ENCODE measurements at places on chromosomes 12 and 14.

GRCh38 chr12:8120072-8120713 is 3.2 kb upstream of the CLEC4A start:
- no peak for DNase-seq

DNA sequence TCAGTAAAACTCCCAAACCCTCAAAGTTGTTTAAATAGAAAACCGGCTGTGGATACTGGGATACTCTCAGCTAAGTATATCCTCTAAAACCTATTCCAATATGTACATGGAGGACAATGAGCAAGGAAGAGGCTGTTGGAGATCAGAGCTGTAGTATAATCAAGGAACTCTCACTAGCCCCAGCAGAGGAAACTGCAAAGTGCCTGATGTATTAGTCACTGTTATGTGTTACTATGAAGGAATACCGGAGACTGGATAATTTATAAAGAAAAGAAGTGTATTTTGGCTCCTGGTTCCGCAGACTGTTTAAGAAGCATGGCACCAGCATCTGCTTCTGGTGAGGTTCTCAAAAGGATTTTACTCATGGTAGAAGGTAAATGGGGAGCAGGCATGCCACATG is 65.6 kb upstream of the RPL10L start:
- no peak for DNase-seq

DNA sequence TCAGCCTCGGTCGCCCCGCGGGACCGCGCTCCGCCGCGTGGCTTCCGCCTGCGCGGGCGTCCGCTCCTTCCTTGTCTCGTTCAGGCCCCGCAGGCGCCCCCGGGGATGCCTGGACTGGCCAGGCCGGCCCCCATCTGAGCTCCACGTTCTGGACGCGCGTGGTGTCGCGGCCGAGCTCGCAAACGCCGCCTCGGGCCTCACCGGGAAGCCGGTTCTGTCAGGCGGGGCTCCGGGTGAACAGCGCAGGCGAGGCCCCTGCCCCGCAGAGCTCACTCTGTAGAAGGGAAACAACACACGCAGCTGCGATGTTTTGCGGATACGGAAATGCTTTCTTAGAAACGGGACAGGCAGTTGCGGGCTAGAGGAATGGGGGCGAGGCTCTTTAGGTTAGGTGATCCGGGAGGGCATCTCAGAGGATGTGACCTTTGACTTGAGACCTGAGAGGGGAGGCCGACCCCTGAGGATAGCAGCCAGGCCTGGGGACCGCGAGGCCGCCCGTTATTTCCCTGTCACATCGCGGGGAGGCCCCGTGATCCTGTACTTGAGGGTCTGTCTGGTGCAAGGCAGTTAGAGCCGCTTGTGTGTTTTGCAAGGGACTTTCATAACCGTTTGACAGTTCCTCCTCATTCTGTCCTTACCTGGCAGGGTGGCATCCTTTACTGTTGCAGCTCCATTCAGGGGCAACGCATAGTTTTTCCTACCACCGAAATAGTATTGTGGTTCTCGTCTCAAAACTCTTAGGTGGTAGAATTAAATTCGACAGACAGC is 584 bp downstream of the VRK1 start:
- peak; percentile 19 for DNase-seq

- DNase-seq: no peak
Observed at GRCh38 chr14:75675265-75675960, 14.4 kb downstream of the TTLL5 start.

- DNase-seq: no peak
Observed at GRCh38 chr12:92197815-92198214, 52.2 kb upstream of the BTG1 start.

- peak; percentile 45 for DNase-seq
Observed at GRCh38 chr12:53324113-53324778, 2.8 kb upstream of the AAAS start.

DNA sequence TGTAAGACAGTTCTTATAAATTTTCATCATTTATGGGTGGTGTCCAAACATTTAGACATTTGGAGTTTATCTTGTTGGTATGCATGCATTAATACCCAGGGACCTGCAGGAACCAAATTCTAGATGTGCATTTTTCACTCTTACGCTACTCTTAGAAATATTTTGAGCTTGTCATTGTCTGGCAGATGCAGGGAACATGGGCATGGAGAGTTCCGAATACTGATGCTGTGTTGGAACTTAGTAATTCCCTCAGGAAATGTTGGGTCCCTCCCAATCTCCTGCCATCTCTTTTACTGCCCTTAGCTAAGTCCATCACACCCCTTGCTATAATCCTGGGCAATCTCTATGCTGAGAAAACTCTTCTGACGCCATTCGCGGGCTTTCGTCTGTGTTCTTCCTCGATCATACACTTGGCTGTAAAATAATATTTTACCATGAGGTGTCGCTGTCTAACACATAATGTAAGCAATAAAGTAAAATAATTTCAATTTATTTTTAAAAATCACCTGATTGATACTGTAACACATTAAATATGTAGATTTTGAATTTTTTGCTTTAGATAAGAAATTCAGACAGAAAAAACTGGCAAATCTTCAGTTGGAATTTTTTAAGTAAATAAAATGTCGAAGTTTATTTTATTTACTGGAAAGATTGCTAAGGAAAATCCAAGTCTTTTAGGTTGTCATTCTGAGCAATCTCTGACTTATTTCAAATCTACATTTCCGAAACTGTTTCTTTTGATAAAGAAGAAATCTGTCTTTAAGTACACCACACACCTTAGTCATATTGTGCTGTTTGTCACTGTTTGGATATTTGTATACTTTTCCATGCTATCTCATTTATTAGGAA is 304.1 kb upstream of the SSTR1 start:
- DNase-seq: no peak

- DNase-seq: no peak
Observed at GRCh38 chr12:113476176-113476986, 4.7 kb upstream of the LHX5 start.

GRCh38 chr12:76542908-76543307 is 16.7 kb downstream of the OSBPL8 start:
- no peak for DNase-seq

DNA sequence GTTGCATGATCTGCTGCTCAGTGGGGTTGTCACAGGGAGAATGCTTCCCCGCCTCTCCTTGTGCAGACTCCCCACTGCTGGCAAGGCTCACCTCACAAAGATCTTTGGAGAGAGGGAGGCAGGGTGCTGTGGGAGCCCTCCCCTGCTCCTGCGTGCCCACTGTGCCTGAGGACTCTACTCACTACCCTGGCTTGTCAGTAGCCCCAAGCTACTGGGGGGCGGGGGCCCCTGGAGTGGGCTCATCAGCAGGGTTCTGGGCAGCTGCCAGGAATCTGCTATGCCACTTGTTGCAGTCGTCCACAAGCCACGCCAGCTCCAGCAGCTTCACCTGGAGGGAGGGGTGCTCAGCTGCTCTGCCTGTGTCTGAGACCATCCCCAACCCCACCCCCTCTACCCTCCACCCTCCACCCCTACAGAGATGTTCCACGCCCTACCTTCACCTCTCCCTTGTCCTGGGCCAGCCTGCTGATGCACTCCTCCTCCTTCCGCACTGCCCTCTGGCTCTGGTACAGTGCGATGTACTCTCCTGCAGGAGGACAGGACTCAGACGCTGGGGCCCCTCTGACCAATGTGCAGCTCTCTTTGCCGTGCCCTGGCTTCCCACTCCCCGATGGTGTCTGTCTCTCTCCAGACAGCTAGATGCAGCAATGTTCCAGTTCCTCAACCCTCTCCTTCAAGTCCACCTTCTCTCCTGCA is 14.2 kb upstream of the BLTP3B start:
- no peak for DNase-seq

DNA sequence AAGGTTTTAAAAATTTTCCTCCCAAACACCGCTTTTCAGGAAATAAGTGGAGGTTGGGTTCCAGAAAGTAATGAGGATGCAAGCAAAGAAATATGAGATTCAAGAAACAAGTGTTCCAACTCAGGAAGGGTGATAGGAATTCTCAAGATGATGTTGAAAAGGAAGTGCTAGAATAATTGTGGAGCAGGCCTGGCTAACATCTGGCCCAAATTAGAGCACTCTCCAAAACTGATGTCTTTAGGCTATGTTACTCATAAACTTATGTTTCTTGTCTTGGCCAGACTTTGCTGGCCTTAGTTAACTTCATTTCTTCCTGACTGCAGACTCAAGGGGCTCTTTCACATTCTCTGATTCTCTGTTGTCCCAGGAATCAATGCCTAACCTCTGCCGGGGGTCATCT is 116.3 kb downstream of the TMTC3 start:
- DNase-seq: no peak

DNA sequence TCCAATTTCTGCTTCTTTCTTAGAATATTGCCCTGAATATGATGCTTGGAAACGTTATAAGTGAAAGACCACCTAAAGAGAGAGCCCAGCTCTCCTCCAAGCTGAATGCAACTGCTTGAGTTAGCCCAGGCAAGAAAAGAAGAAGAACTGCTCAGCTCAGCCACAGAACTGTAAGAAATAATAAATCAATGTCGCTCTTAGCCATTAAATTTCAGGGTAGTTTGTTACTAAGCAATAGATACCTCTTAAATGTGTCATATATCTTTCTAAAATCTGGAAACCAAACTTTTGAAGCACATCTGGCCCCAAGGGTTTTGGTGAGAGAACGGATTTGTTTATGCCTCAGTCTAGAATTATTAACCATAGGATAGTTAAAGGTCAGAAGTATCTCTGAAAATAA is 50.4 kb downstream of the SLC6A15 start:
- no peak for DNase-seq

DNA sequence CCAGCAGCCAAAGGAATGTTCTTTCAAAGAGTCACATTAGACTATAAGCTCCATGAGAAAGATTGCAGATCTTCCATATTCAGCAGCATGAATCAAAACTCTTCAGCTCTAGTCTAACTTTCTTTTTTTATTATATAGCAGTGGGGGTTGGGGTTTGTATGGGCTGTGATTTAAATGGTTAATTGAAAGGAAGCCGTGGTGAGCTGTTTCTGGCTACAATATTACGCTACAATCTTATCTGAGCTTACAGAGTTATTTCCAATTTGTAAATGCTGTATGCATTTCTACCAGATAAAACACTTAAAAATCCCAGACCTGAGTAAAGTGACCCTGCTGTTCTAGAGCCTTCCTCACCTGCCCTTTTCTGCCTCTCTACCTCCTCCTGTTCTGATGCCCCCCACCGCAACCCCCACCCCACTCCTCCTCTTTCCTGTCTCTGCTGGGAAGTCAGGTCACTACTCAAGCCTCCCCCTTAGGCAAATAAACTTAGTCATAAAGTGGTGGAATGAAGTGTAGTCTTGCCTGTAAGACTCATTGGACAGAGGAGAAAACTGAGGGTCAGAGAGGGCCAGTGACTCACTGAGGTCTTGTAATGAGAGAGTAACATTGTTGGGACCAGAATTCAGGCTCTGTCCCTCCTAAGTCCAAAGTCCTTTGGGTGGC is 1089.5 kb downstream of the BCL11B start:
- DNase-seq: peak; percentile 53

- DNase-seq: no peak
Observed at GRCh38 chr12:76726626-76727025, 37.3 kb upstream of the ZDHHC17 start.

GRCh38 chr12:13075118-13075480 is 28.4 kb downstream of the GSG1 start:
- DNase-seq: no peak

DNA sequence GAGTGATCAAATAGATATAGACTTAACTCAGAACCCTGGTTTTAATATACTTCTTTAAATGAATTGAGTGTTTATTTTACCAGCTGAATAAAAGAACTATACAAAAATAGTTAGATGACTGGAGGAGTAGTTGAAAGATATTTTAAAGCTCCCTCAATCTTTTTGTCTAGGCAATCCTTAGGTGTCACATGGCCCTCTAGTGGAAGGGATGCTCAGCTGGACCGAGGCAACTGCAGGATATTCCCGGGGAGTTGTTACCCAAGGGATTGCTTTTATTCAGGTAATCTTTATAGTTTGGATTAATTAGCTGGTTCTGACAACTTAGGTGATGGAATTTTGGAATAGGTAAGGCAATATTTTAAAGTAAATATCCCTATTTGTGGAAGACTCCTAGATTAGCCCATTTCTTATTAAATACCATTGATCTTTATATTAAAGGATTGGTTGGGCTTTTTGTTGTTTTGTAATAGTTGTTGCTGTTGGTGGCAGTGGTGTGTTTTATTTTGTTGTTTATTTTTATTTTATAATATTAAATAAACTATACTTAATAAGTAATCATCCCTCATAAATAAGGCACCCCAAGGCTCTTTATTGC is 57.1 kb downstream of the ZDHHC17 start:
- DNase-seq: no peak

DNA sequence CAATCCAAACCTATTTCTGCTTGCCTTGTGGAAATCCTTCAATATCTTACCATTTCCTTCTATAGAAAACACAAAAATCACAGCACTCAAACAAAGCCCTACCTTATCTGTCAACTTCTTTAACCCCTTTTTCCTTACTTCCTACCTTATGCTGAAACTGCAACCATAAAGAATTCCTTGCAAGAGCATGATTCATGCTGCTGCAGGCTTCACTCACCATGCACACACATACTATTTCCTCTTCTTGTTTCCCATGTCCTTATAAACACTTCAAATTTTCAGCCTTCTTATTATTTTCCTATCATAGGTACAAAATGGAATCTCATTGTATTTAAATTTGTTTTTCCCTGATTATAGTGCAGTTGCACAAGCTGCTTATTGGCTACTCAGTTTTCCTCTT is 23.3 kb downstream of the LMNTD1 start:
- no peak for DNase-seq

DNA sequence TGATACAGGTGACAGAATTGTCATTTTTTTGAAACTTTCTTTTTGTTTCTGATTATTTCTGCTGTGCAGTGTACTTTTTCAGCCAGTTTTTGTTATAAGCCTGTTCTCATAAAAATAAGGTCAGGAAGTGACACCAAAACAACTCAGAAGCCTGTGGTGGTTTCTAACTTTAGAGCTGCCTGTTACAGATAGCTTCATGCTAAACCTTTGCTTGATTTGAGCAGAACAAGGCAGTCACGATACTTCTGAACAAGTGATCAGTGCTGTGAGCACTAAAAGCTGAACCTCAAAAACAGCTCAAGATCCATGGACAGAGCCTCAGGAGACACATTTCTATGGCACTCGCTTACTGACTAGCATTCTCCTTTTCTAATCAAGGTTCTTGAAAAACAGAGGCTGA is 82.0 kb downstream of the PRKCH start:
- no peak for DNase-seq

- peak; percentile 17 for DNase-seq
Observed at GRCh38 chr12:82687021-82688011, 610 bp downstream of the TMTC2 start.

- DNase-seq: no peak
Observed at GRCh38 chr12:32139064-32139421, 32.4 kb downstream of the BICD1 start.

GRCh38 chr12:84924981-84925380 is 12.4 kb upstream of the SLC6A15 start:
- no peak for DNase-seq

- no peak for DNase-seq
Observed at GRCh38 chr12:7501031-7501588, 2.5 kb downstream of the CD163 start.

GRCh38 chr14:96243785-96244184 is 12.2 kb upstream of the BDKRB1 start:
- no peak for DNase-seq
